ENCODE measurements at places on chromosomes 7 and 10. TPM values are rescaled to one million over a fixed set of nuclear protein-coding genes. Genes with fewer than 3 reads are reported as not detected.

The AKR1D1 gene
- total RNA-seq = not detected

The PNLIP gene
- total RNA-seq = not detected

The TM9SF3 gene
- total RNA-seq = 119 TPM

The SLC26A5 gene
- total RNA-seq = under 0.01 TPM

The RADIL gene
- total RNA-seq = 1.3 TPM

The CDK13 gene
- 30.3 TPM for total RNA-seq

The SPOCK2 gene
- 0.32 TPM for total RNA-seq

The SERPINE1 gene
- 270 TPM for total RNA-seq

The CACNB2 gene
- total RNA-seq = not detected

The OR2A5 gene
- total RNA-seq = not detected

The AOC1 gene
- not detected for total RNA-seq

The UNC5B gene
- 5.3 TPM for total RNA-seq

The TMEM178B gene
- total RNA-seq = 0.06 TPM

The CNNM1 gene
- not detected for total RNA-seq

The AS3MT gene
- total RNA-seq = 1.1 TPM

The SSC4D gene
- total RNA-seq = 0.44 TPM

The YAE1 gene
- 12.5 TPM for total RNA-seq

The RNLS gene
- total RNA-seq = 0.65 TPM

The CYP3A4 gene
- not detected for total RNA-seq

The ANKRD22 gene
- not detected for total RNA-seq

The AQP1 gene
- 2.1 TPM for total RNA-seq

The GIMAP4 gene
- total RNA-seq = 293 TPM

The SLC39A12 gene
- total RNA-seq = not detected

The ZNF736 gene
- 6.6 TPM for total RNA-seq

The ERLIN1 gene
- 41.7 TPM for total RNA-seq

The MYL10 gene
- total RNA-seq = not detected

The NUPR2 gene
- total RNA-seq = not detected

The CNPY1 gene
- total RNA-seq = not detected

The CLRN3 gene
- total RNA-seq = not detected

The FAM13C gene
- 10.2 TPM for total RNA-seq

The PNLIPRP3 gene
- total RNA-seq = not detected

The KNDC1 gene
- total RNA-seq = under 0.01 TPM

The CCDC3 gene
- total RNA-seq = 1.5 TPM

The COBL gene
- 0.32 TPM for total RNA-seq

The PRLHR gene
- not detected for total RNA-seq
